ENCODE measurements at places on chromosomes 4 and X. TPM values are rescaled to one million over a fixed set of nuclear protein-coding genes. Genes with fewer than 3 reads are reported as not detected.

DNA sequence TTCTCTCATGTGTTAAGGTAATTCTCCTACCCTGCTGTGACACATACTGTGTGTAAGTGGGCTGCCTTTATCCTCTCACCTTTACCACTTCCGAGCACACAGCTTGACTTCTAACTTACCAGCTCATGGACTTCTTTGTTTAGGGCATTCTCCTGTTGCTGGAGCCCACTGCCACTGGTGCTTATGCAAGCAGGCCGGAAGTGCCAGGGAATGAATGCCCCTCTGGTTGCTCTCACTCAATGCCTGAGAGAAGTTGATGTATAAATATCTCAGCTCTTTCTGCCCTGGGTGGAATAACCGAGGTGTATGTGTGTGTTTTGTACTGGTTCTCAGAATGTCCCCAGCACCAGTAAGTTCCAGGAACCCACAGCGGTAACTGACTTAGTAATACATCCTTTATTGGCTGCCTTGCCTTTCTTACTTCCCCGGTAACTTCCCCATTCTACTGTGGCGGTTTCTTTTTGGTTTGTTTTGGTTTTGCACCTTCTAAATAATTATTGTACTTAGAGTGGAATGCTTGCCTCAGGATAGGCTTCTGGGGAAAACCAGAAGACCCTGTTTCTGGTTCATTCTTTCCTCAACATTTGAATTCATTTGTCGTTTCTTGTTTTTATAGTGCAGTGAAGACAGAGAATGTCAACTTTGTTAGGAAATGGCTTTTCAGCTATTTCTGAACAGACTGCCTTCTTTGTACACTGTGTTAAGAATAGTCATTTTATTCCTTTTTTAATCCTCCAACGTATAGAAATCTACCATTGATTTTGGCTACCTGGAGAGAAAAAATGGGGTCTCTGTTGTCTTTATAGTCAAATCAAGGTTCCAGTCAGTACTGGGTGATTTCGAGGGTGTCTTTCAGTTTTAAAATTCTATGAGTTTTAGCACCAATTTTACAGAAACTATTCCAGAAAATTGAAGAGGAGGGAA, 45.4 kb downstream of the CXorf58 start:
- no peak for ATAC-seq

DNA sequence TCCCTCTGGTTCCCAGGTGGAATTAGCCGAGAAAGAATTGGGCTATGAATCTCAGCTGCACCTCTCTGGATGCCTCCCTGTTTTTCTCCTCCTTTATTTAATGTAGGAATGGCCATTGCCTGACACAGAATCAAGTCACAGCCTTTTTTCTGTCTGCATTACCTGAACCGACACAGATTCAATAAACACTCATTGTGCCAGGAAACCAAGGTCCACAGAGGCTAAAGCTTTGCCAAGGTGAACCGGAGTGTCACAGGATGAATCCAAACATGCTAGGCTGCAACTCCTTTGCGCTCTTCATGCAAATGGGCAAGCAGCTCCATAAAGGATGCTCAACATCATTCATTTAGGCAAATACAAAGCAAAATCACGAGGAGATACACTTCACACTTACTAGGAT, 199.8 kb upstream of the AGTR2 start:
- no peak for ATAC-seq

GPC3 gene
- 0.28 TPM for total RNA-seq

NSUN7 gene
- total RNA-seq = 2.0 TPM

ASB9 gene
- 1.8 TPM for total RNA-seq

FGFR3 gene
- 150 TPM for total RNA-seq

- ATAC-seq = no peak
Observed at GRCh38 chr4:143354990-143355389, 18.3 kb downstream of the GAB1 start.

- no peak for ATAC-seq
Observed at GRCh38 chr4:125624951-125625350, 310.2 kb downstream of the FAT4 start.

- peak; percentile 92 for ATAC-seq
Observed at GRCh38 chr4:79650794-79651431, 242.9 kb upstream of the GK2 start.

- ATAC-seq = no peak
Observed at GRCh38 chrX:96480081-96480480, 204.6 kb upstream of the DIAPH2 start.

DNA sequence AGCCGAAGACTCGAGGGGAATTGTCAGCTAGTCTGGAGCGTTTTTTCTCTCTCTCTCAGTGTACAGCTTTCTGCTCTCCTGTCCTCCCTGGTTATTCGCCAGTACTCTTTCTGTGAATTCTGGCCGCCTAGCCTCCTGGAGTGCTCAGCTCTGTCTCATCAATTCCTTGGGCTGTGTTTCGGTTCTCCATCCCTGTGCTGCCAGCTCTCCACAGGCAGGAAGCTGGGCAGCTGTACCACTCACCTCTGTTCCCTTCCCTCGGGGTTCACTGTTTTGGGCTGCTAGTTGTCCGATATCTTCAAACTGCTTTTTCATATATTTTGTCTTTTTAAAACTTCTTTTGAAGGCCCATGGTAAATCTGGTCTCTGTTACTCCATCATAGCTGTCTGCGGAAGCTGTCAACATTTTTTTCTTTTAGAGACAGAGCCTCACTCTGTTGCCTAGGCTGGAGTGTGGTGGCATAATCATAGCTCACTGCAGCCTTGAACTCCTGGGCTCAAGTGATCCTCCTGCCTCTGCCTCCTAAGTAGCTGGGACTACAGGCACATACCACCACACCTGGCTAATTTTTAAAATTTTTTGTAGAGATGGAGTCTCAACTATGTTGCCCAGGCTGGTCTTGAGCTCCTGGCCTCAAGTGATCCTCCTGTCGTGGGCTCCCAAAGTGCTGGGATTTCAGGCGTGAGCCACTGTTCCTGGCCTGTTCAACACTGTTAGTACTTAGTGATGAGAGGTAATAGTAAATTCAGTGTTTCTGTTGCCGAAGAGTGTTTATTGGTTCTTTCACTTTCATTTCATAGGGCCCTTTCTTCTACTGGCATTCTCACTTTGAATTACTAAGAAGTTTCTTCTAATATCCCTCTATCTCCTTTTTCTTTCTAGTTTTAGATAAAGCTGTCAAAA, 18.6 kb downstream of the ZCCHC4 start:
- ATAC-seq = no peak

DNA sequence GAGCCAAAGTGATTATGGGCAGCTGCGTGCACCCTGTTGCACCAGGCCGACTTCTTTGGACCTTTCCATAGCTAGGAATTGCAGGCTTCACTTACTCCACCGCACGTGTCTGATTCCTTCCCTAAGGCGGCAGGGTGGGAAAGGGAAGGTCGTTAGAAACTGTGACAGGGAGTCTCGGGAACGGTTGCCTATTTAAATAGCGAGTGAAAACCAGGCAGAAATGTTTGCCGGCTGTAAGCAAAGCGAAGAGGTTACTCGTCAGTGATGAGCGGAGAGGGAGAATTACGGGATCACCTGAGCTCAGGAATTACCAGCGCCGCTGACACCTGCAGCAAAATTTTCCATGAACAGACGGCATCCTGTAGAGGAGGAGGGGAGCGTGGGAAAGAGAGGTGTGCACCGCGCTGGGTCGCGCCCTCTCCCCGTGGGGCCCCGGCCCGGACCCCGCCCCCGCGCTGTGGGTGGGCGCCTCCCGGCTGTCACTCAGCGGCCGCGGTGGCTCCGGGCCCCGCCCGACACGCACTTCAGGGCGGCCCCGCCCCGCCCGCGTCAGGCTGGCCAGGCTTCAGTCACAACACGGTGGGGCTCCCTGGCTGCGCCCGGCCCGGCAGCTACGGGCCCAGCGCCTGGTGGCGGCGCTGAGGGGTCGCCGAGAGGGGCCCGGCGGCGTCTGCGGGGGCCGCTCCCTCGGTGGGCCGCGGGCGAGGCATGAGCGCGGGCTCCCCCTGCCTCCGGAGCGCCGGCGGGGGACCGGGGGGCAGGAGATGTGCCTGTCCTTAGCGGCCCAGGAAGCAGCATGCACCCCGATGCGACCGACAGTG, at the start of gene SNX25:
SNX25 (plus strand) TSS at position 568 of the 821 bp plus-strand sequence; CDS start at position 797, 229 bp downstream.
- ATAC-seq = peak; percentile 97

- ATAC-seq = no peak
Observed at GRCh38 chr4:8272472-8273428, 3.2 kb downstream of the HTRA3 start.

CLIC2 gene
- total RNA-seq = 2.5 TPM

- ATAC-seq = peak; percentile 94
Observed at GRCh38 chr4:74267998-74268606, 40.2 kb upstream of the EPGN start.

SPOCK3 gene
- not detected for total RNA-seq

VCX3A gene
- total RNA-seq = not detected

CXorf49 gene
- total RNA-seq = 0.40 TPM

DNA sequence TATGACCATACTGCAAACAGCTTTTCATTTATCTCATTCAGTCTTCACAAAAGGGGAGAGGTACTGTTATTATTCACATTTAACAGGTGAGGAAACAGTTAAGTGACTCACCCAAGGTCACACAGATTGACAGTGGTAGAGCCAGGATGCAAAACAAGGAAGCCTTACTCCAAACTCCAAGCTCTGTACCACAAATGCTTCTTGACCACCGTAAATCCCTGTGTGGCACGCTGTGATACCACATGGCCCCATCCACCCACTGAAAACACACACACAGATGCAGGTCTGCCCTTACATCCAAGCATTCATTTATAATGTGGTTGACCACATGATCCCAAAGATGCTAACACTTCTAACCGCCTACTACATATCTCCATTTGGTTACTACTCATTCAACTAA, 129.5 kb downstream of the TSPAN5 start:
- no peak for ATAC-seq
